ENCODE measurements at places on chromosomes 16 and 17. TPM values are rescaled to one million over a fixed set of nuclear protein-coding genes. Genes with fewer than 3 reads are reported as not detected.

GRCh38 chr16:72923757-72924156 is 124.2 kb downstream of the ZFHX3 start:
- no peak for DNase-seq
- no peak overlapping the region for H3K4me3 ChIP-seq
- no peaks in the 10 kb centered on the region for H3K36me3 ChIP-seq
- H3K27me3 ChIP-seq, result no peaks in the 10 kb centered on the region
- H3K27ac ChIP-seq, result no peak overlapping the region
- peaks cover 6% of the 10 kb centered on the region for H3K4me1 ChIP-seq

DNA sequence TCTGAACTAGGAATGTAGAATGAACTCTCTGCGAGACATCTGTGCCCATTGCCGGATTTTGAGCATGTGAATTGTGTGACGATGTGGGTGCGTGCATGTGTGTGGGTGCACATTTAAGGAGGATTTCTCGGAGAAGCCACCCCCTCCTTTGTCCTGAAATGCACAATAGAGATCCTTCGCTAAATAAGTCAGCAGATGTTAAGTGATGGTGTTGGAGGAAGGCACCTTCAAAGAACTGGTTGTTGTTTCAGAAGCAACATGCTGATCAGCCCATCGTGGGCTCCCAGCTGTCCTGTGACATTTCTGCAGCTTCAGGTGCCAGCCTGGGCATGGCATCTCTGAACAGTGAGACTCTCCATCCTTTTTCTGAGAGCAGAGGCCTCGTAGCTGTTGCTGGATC is 194.9 kb downstream of the MSI2 start:
- peaks cover 74% of the 10 kb centered on the region for H3K4me1 ChIP-seq
- H3K4me3 ChIP-seq, result peak overlapping the region; percentile 8
- H3K27ac ChIP-seq, result peak overlapping the region; percentile 56
- no peaks in the 10 kb centered on the region for H3K27me3 ChIP-seq
- DNase-seq, result peak; percentile 62
- peaks cover 9% of the 10 kb centered on the region for H3K36me3 ChIP-seq

DNA sequence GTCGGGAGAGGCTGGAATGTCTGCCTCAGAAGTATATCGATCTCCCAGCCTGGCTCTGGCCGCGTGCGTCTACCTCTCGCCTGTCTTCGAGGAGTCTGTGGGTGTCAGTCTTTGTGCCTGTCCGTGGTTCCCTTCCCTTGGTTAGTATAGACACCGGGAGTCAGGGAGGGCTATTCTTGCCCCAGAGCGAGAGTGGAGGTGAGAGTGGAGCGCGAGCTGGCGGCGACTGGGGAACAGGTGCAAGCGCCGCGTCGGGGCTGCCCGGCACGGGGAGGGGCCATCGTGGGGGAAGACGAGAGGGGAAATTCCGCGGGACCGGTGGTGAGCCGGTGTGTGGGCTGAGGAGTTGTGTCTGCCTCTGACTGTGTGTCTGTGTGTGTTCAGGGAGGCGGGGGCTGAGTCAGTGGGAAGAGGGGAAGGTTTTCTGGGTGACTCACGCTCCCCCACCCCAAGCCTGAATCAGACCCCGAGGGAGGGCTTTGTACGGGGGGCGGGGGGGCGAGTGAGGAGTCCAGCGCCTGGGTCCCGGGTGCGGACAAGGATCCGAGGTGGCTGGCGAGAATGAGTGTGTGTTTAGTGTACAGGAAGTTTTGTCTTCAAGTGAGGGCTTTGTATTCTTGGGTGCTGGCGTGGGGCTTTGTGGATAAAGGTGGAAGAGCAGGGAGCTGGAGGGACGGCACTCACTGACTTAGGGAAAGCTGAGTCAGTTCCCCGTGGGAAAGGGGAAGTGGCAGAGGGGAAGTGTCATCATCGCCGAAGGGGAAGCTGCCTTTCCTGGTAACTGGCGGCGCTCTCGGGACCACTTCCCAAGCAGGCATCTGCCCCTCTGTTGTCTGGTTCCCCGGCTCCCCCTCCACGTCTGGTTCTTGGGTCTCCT is 8.6 kb downstream of the KDM6B start:
- peak overlapping the region; percentile 97 for H3K4me3 ChIP-seq
- H3K4me1 ChIP-seq, result peaks cover 49% of the 10 kb centered on the region
- peak; percentile 97 for DNase-seq
- no peaks in the 10 kb centered on the region for H3K27me3 ChIP-seq
- peaks cover 32% of the 10 kb centered on the region for H3K36me3 ChIP-seq

- H3K36me3 ChIP-seq, result no peaks in the 10 kb centered on the region
- no peak overlapping the region for H3K27ac ChIP-seq
- DNase-seq, result no peak
- H3K4me3 ChIP-seq, result no peak overlapping the region
- H3K4me1 ChIP-seq, result peaks cover 11% of the 10 kb centered on the region
Measured at GRCh38 chr16:79037521-79038373, 562.8 kb downstream of the MAF start.

- DNase-seq, result peak; percentile 53
- peaks cover 49% of the 10 kb centered on the region for H3K27me3 ChIP-seq
- H3K4me1 ChIP-seq, result peaks cover 10% of the 10 kb centered on the region
Measured at GRCh38 chr17:81401723-81402529, 6.7 kb downstream of the BAHCC1 start.

GRCh38 chr16:51938861-51939260 is 608.1 kb downstream of the TOX3 start:
- no peaks in the 10 kb centered on the region for H3K36me3 ChIP-seq
- no peak overlapping the region for H3K4me3 ChIP-seq
- H3K27ac ChIP-seq, result no peak overlapping the region
- DNase-seq, result no peak

DNA sequence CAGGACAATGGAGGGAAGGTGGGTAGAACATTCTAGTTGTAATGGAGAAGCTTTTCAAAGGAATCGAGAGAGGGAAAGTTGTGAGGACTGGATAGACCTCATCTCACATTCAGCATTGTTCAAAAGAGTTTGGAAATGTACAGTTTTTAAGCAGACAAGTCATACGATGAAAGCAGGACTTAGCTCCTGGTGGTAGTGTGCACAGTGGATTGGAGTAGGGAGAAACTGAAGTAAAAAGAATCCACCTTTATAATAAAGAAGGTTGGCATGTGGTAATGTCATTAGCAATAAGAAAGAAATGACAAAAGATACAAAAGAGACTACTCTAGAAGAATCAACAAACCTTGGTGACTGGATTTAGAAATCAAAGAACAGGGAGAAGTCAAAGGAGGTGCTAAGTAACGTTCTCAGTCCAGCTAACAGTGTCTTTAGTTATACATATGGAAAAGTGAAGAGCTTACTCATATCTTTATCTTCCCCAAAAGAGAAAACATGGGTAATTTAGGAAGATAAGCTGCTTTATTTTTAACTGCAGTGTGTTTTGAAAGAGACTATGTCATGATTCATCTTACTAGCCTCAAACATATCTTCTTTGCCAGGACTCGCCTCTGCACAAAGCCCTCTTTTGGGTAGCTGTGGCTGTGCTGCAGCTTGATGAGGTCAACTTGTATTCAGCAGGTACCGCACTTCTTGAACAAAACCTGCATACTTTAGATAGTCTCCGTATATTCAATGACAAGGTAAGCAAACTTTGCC is 18.7 kb upstream of the EVI2A start:
- no peak overlapping the region for H3K27ac ChIP-seq
- H3K4me1 ChIP-seq, result peaks cover 3% of the 10 kb centered on the region
- H3K27me3 ChIP-seq, result no peaks in the 10 kb centered on the region
- no peak for DNase-seq

DNA sequence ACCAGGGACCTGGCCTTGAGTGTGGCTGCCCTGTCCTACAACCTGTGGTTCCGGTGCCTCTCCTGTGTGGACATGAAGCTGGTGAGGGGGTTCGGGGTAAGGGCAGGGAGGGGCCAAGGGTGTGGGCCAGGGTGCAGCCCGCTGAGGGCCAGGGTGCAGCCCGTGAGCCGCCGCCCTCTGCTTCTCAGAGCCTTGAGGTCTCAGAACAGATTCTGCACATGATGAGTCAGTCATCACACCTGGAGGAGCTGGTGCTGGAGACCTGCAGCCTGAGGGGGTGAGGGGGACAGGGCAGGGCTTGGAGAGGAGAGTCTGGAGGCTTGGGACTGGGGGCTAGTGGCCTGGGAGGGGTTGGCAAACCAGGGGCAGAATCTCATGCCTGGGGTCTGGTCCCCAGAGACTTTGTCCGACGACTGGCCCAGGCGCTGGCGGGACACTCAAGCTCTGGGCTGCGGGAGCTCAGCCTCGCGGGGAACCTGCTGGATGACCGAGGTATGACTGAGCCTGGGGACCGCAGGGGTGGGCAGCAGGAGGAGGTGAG is 2.2 kb downstream of the CARMIL2 start:
- no peak for DNase-seq
- peaks cover 34% of the 10 kb centered on the region for H3K36me3 ChIP-seq
- H3K4me1 ChIP-seq, result peaks cover 14% of the 10 kb centered on the region

- no peaks in the 10 kb centered on the region for H3K4me1 ChIP-seq
- no peaks in the 10 kb centered on the region for H3K36me3 ChIP-seq
- peaks cover 43% of the 10 kb centered on the region for H3K27me3 ChIP-seq
- no peak overlapping the region for H3K4me3 ChIP-seq
- no peak overlapping the region for H3K27ac ChIP-seq
Measured at GRCh38 chr16:10581507-10581906, 1.1 kb upstream of the EMP2 start.

DNA sequence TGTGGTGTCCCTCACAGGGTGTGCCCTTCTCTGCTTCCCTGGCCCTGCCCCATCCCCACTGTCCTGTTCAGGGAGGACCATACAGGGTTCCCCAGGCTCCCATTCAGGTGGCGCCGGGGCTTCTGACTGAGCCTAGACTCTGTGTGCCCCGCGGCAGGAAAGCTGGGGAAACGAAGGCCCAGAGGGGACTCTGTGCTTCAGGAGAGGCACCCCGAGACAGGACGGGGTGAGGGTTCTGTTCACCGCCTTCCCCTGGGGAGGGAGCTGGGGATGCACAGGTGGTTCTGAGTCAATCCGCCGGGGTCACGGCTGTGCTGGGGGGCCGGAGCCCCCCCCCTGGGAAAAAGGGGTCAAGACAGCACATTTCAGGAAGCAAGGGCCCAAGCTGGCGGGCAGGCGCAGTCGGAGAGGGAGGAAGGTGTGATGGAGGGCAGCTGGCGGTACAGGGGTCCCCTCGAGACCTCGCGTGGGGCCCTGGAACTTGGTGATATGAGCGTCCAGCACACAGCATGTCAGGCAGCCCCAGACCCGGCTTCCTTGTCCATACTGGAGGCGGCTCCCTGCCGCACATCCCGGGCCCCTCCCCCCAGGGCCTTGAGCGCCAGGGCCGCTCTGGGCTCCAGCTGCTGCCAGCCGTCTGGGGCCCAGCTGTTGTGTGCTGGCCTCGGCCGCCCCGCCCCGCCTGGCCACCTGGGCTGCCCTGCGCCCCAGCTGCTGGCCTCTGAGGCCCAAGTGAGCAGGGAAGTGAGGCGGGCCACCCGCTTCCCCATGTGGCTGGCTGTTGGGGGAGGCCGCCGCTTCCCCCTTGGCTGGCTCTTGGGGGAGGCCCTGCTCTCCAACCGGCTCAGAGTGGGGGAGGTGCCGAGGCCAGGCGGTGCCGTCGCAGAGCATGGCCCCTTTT is 5.6 kb upstream of the NOTUM start:
- no peaks in the 10 kb centered on the region for H3K36me3 ChIP-seq
- H3K27ac ChIP-seq, result no peak overlapping the region
- H3K4me1 ChIP-seq, result peaks cover 15% of the 10 kb centered on the region
- H3K27me3 ChIP-seq, result peaks cover 3% of the 10 kb centered on the region
- no peak overlapping the region for H3K4me3 ChIP-seq

DNA sequence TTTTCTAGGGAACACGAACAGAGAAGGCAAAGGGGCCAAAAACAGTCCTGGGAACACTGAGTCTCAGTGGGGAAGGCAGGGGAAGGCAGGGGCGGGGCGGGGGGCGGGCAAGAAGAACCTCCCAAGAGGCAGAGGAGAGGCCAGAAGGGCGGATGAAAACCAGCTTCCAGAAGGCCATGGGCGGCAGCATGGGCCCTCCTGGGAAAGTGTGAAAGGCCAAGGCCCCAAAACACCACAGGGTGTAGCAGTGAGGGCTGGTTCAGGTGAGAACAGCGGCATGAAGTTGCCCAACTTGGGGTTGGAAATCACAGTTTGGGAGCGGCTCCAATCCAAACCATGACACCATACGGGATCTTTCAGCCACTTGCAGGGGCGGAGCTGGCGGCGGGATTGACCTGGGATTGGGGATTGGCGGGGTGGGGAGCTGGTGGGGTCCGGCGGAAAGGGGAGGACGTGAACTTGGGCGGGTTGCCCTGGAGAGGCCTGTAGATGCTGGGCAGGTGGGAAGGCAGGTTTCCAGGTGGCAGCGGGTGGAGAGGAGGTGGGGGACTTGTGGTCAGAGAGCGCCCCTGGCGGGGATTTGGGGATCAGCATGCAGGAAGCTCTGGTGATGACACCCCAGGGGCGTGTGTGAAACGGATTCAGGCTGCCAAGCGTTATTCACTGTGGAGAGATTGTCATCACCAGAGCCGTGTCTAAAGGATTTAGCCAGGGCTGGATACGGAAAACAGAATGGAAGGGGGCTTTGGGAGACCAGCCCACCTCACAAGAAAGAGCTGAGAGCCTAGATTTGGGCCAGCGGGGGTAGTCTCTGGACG is 80.9 kb downstream of the ARHGAP23 start:
- H3K27ac ChIP-seq, result peak overlapping the region; percentile 77
- no peaks in the 10 kb centered on the region for H3K36me3 ChIP-seq
- peak; percentile 90 for DNase-seq
- H3K4me3 ChIP-seq, result peak overlapping the region; percentile 74
- peaks cover 33% of the 10 kb centered on the region for H3K27me3 ChIP-seq

- H3K36me3 ChIP-seq, result peaks cover 20% of the 10 kb centered on the region
- H3K4me1 ChIP-seq, result no peaks in the 10 kb centered on the region
- no peak overlapping the region for H3K4me3 ChIP-seq
- no peak overlapping the region for H3K27ac ChIP-seq
Measured at GRCh38 chr16:25148568-25149215, 37.1 kb downstream of the LCMT1 start.

GRCh38 chr16:88646345-88647034 is 4.4 kb downstream of the CYBA start:
- no peak for DNase-seq
- H3K27me3 ChIP-seq, result no peaks in the 10 kb centered on the region
- peaks cover 10% of the 10 kb centered on the region for H3K4me1 ChIP-seq
- H3K27ac ChIP-seq, result no peak overlapping the region

GRCh38 chr16:15682105-15682570 is 32.1 kb downstream of the NDE1 start:
- peak; percentile 77 for DNase-seq
- H3K27me3 ChIP-seq, result no peaks in the 10 kb centered on the region
- H3K27ac ChIP-seq, result no peak overlapping the region
- peaks cover 37% of the 10 kb centered on the region for H3K36me3 ChIP-seq
- no peak overlapping the region for H3K4me3 ChIP-seq

DNA sequence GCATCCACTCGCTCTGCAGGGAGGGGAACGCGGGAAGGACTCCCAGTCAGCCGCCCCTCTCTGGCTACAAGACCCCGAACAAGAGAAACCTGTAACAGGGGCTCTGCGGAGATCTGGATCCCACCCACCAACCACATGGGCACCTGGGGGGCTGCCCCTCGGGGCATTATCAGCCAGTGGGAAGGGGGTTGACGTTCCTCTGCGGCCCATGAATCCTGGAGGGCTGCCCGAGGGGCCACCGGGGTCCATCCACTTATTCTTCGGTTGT is 1.8 kb upstream of the PCGF2 start:
- H3K27me3 ChIP-seq, result peaks cover 34% of the 10 kb centered on the region
- no peak for DNase-seq
- H3K4me1 ChIP-seq, result peaks cover 47% of the 10 kb centered on the region
- no peak overlapping the region for H3K27ac ChIP-seq

- H3K36me3 ChIP-seq, result no peaks in the 10 kb centered on the region
- H3K27me3 ChIP-seq, result no peaks in the 10 kb centered on the region
- peak; percentile 72 for DNase-seq
- peaks cover 27% of the 10 kb centered on the region for H3K4me1 ChIP-seq
Measured at GRCh38 chr17:30323895-30324319, 9.9 kb downstream of the TMIGD1 start.

NPIPB2 gene
- 12.5 TPM for total RNA-seq

CIAO3 gene
- total RNA-seq, result 28.3 TPM

TEX19 gene
- not detected for total RNA-seq

KRT28 gene
- total RNA-seq, result not detected

KCNG4 gene
- total RNA-seq, result not detected

KREMEN2 gene
- not detected for total RNA-seq

DNAH9 gene
- total RNA-seq, result not detected

All from activated CD4-positive, alpha-beta T cell treated with anti-CD3 and anti-CD28 coated beads for 36 hours (primary cell).